ENCODE measurements at places on chromosomes 12 and 14. TPM values are rescaled to one million over a fixed set of nuclear protein-coding genes. Genes with fewer than 3 reads are reported as not detected.

DNA sequence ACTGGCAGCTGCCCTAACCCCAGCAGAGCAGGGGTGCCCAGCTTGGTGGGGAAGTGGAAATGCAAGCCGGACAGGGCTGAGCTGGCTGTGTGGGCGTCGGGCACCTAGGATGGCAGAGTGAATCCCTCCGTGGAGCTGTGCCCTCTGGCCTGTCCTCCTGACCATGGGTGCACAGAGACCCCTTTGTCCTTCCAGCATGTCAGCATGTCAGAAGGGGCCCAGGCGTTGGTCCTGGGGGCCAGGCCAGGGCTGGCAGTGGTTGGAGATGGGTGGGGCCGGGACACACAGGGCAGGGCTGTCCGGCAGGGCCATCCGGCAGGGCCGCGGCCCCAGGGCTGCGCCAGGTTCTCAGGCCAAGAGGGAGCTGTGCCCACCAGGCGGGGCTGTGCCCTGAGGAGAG is 8.8 kb upstream of the TEX22 start:
- DNase-seq = no peak

DNA sequence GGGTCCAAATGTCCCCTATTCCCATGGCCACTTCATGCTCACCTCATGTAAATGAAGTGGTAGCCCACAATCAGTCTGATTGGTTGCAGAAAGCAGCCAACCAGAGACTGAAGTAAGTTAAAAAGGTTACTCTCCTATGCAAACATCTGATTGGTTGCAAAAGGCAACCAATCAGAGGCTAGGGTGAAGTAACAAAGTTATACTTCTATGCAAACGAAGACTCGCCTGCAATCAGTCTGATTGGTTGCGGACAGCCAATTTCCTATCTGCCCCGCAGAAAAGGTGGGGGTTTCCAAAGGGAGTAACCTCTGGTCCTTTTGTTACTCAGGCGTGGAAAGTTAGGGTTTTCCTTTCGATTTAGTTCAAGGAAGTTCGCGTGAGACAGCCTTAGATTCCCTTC is 208.1 kb upstream of the NEDD1 start:
- DNase-seq = no peak

- no peak for DNase-seq
These were observed 823 bp downstream of the RNF10 start for GRCh38 chr12:120534703-120535655.

GRCh38 chr12:64528616-64529015 is 76.7 kb downstream of the TBK1 start:
- no peak for DNase-seq

DNA sequence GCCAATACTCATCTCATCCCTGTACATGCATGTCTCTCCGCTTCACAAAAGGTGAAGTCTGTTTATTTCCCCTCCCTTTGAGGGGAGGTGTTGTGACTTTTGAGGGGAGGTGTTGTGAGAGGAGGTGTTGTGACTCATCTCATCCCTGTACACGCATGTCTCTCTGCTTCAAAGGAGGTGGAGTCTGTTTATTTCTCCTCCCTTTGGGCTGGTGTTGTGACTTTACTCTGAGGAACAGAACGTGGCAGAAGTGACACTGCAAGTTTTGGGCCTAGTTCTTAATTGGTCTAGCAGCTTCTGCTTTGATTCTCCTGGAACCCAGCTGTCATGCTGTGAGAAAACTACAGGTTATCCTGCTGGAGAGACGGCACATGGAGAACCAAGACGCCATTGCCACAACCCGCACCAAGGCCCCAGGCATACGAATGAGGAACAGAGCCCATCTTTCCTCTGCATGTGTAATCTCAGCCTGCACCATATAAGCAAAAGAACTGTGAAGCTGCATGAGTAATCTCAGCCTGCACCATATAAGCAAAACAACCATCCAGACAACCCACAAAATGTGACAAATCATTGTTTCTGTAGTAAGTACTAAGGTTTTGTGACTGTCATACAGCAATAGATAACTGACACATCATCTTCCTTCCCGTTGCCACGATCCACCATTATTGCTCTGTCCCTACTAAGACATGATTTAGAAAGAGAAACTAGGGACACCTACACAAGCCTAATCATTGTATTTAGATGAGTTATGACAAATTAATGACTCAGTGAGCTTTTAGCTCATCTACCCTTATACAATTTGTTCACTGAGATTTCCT is 30.0 kb downstream of the GALNT4 start:
- no peak for DNase-seq

DNA sequence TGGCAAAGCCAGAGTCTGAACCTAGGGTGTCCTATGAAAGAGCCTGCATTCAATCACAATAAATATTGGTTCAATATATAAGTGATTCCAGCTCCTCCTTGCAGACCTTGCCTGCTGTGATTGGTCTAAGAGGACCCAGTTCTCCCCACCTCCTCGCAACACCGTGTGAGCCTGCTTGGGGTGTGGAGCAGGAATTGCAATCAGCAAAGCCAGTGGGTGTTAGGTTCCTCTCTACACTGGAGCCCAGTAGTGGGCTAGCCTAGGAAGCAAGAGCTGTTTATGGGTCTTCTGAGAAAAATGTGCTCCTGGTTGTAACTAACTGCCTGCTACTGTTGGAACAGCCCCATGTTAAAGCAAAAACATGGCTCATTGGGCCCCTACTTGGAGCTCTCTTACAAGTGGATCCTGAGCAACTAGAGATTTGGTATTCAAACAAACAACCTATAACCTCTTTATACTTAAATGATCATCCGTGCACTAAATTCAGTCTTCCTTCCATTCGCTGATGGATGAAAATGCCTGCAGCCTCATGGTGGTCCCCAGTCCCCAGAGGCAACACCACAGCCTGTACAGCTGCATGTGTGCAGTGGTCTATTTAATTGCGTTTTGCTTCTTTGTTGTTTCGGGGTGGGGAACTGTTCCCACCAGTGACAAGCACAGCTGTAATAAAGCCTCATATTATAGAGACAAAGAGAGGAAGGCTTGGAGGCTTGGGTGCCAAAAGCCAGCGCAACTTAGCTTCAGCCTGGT is 3.7 kb upstream of the SELPLG start:
- DNase-seq = no peak

DNA sequence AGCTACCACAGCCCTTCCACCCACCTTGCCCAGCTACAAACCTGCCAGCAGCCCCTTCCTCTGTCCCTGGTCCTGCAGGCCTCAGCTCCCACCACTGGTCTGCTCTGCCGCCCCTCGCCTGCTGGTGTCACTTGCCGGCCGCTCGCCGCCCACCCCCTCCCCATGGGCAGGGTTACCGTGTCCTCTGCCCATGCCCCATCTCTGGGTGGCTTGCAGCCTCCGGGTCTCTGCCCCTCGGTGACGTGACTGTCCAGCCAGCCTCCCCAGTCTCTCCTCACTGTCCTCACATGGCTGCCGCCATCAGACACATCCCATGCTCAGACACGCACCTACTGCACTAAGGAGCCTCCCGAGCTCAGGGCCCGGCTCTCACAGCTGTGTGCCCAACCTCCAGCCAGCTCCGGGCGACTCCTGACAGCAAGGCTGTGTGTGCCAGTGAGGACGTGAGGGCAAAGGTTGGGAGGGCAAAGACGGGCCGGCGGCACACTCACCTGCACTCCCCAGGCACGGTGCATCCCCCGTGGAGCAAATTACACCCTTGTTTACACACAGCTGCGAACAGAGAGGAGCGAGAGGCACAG is 13.4 kb downstream of the JAG2 start:
- DNase-seq = no peak

DNA sequence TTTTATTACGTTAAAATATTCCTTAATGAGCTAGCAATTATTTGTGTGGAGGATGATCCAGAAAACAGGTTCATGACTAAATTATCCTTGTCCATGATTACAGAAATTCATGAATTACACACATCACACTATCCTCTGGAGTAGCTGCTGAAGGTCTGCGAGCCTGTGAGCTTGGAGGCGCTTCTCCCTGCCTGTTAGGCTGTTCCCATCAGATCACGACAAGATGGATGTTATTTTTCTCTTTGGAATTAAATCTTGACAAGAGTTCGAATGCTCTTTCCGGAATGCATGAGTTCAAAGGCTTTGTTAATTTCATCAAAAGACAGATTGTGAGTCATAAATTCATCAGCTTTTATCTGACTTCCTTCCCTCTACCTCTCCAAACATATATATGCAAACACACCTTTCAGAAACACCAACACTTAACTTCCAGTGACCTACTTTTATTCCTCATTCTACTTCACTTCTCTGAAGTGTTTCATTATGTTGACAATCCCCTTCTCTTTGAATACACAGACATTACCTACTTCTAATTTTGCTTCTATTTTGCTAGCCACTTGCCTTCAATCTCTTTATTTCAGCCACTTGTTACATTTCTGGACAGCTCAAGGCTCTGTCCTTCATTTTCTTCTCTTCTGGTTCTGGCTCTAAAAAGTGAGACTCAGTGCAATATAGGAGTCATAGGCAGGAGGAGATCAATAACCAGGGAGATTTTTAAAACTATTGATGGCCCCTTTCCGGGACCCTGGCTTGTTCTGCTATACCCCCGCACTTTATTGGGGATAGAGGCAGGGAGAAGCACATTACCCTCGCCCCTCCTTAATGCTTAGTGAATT is 274.6 kb downstream of the BTG1 start:
- no peak for DNase-seq

DNA sequence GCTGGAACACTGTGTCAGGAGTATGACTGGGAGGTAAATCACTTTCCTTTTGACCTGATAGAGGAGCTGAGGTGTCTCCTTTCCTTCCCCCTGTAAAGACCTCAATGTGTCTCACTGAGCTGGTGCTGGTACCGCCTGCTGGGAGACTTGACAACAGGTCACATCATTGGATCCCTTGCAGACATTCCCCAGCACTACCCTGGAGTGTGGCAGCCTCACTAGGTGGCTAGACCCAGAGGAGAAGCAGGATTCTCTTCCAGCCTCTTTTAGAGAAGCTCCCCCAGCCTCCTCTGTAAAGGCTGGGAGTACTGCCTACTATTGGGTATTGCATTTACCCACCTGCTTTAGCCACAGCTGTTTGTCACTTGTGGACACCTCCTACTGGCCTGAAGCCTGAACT is 223.9 kb downstream of the ADGRD1 start:
- peak; percentile 4 for DNase-seq

DNA sequence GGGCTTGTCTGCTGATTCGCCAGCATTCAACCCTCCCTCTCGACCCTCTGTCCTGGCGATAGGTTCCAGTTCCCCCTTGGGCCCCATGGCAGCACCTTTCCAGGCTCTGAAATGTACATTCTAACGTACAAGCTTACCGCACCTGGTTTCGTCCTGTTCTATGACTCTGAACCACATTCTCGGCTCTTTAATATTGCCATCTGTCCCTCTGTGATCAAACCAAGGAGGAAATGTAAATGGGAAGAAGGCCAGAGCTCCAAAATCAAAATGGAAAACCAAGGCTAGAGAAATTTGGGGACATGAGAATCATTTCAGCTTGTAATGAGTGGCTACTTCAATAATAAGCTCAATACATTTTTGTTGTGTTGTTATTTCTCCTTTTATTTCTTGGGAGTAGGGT is 117.2 kb downstream of the TTC7B start:
- DNase-seq = no peak

DNA sequence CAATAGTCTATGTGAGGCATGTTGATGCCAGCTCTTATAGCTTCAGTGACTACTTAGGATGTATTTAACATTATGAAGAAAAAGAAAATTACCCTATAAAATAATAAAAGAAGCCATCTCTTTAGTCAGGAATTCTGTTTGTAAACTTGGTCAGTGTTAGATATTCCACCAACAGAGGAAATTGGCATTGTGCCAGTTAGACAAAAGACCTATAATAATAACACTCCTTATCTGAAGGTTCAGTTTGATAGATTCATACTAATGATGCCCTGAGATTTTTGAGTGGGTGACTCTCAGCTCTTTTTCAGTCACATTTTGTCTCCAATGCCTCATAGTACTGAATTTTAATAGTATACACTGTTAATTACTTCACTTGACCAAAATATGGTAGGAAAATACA is 6.6 kb downstream of the SYT10 start:
- no peak for DNase-seq

- DNase-seq = no peak
These were observed 179.6 kb downstream of the SLC35F4 start for GRCh38 chr14:57686304-57686703.

DNA sequence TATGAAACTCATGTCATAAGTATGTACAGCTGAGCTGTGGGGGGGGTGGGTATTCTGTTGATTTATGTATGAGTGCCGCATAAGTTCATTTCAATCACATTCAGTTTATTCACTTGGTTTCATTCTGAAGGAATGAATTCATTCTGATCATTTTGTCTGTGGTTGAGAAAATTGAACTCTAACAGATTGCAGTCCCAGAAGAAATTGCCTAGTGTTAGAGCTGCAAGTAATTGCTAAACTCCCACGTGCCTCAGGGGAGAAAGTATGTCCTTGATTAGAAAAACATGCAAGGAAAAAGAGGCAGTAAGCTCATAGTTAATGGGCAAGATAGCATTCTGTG is 442.4 kb upstream of the MGAT4C start:
- DNase-seq = no peak

DNA sequence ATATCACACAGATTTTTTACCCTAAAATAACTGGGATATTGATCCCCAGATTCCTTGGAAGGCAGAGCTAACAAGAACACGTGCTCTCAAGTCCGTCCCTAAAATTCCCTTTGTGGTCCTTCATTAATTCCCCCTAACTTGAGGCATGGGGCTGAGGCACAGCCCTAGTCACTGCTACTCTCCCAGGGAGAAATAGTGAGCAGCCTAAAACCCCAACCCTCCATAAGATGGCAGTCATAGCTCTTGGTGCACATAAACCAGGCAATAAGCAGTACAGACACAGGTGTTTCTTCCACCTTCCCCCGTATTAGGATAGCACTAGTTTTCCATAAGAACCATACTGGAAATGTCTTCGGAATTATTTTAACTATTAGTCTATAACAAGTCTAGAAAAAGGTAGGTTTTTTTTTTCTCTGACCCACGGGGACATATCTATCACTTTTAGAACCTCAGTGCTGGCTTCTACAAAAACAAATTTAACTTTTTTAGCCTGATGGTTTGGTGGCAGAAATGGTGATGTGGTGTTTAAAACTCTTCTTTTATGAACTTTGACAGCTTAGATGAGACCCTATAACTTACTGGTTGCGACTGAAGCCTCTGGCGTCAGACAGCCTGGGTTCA is 3.1 kb upstream of the ARHGEF40 start:
- no peak for DNase-seq

The PLA2G1B gene
- total RNA-seq = not detected

The BEST3 gene
- 0.17 TPM for total RNA-seq

The ITFG2 gene
- total RNA-seq = 22.9 TPM

The PXMP2 gene
- 15.1 TPM for total RNA-seq

The ADCY6 gene
- 15.6 TPM for total RNA-seq

The OVCH1 gene
- 0.07 TPM for total RNA-seq

The DLGAP5 gene
- 150 TPM for total RNA-seq

The IL22 gene
- total RNA-seq = not detected
